Activated naive CD4-positive, alpha-beta T cell (primary cell): ENCODE measurements at places on chromosomes 1 and 21.

- no peak for DNase-seq
These were observed 18.7 kb upstream of the RAP1A start for GRCh38 chr1:111600886-111601386.

DNA sequence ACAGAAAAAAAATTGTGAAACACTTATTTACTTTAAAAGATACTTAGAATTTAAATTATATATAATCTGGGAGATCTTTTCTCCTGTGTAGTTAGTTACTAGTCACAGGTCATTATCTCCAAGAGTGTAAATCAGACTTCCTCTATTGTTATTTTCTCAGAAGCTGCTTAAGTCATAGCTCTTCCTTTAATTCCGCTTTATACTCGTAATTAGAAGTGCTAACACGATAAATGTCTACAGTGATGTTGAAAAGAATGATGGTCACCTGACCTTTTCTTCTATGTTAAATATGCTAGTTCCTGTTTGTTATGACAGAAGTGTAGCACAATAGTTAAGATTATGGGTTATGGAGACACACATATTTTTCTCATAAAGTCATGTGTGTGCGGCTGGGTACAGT lies 123.6 kb downstream of the TGFB2 start:
- no peak for DNase-seq

- DNase-seq, result no peak
These were observed 81.5 kb upstream of the LYPLAL1 start for GRCh38 chr1:219092206-219092605.

- DNase-seq, result no peak
These were observed 1.3 kb upstream of the COL6A1 start for GRCh38 chr21:45980271-45980670.

DNA sequence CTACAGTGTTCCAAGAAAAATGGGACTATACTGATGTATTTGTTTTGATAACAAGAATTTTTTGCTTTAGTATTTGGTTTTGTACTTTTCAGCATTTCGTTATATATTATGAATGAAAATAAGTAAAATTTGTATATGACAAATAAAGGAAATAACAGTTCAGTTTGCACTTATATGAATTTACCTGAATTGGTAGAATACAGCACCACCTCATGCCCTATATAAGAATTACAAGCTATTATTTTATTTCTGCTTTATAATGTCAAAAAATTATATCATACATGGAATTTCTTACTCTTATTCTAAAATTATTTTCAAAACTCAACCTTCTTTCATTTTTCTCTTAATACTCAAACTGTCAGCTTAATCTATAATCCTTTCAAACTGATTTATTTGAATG lies 14.6 kb downstream of the EFCAB7 start:
- no peak for DNase-seq

GRCh38 chr1:247056071-247056470 lies 22.5 kb downstream of the ZNF670 start:
- DNase-seq, result no peak

DNA sequence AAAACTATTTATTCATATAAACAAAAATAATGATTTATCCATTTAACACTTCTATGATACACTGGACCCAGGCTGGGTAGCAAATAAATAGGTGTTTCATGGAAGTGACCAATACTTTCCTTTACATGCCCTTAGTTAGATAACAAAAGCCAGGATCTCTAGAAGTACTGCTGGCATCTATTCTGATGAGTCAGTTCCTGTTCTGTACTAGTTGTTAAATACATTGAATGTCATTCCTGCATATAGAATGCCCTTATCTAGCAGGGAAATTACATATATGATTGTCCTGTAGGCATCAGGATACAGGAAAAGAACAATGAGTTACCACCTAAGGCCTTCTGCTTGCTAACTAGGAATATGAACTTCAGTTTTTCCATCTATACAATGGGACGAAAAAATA lies 130.8 kb downstream of the HFM1 start:
- no peak for DNase-seq

- no peak for DNase-seq
These were observed 62.9 kb downstream of the TRABD2B start for GRCh38 chr1:47934243-47934805.

- DNase-seq, result no peak
These were observed 88.1 kb upstream of the CACYBP start for GRCh38 chr1:174911606-174912005.

DNA sequence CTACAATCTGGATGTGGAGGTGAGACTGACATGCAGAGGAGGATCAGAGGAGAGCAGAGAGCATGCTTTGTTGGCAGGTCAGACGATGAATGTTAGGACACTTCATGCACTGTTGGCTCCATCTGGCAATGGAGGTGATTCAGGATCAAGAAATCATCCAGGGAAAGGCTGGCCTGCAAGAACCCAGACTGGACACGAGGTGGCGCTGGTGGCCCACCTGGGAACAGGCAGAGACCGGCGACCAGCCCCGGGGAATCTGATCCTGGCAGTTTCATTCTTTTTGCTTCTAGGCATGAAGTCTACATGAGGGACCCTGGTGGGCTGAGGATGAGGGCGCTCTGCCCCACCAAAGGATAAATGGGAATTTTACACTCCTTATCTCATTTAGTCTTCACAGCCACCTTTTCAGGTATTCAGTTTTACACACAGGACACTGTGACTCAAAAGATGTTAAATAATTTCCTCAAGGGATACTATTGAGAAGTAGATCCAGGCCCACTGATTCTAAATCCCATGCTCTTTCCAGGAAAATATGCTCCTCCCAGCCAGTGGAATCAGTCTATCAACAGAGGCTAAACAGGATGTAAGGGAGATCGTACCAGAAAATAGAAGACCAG lies 26.2 kb upstream of the SCMH1 start:
- DNase-seq, result peak; percentile 12
